Activated T-cell treated with anti-CD3 and anti-CD28 coated beads, Interleukin-2, amount 50 U/mL, for 72 hours (primary cell): ENCODE measurements at places on chromosomes 5 and 9. TPM values are rescaled to one million over a fixed set of nuclear protein-coding genes. Genes with fewer than 3 reads are reported as not detected.

PPIC gene
- total RNA-seq = not detected

- no peak for DNase-seq
Measured at GRCh38 chr9:83569326-83569725, 31.1 kb upstream of the FRMD3 start.

DNA sequence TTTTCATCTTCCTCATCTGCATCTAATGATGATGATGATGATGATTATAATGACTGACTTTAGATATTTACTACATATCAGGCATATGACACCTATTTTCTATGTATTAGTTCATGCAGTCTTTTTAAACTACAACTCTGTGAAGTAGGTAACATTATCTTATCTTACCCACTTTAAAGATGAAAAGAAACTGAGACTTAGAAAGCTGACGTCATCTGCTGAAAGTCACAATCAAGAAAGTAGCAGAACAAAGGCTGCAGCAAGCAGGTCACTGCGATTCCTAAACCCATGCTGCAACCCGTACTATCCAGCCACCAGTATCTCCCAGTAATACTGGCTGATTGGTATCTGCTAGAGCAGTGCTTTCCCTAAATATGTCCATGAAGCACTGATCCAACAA lies 40.1 kb upstream of the INSYN2B start:
- DNase-seq = no peak

- DNase-seq = no peak
Measured at GRCh38 chr9:14633906-14634565, 59.2 kb downstream of the ZDHHC21 start.
